ENCODE measurements at places on chromosomes 5 and 9. TPM values are rescaled to one million over a fixed set of nuclear protein-coding genes. Genes with fewer than 3 reads are reported as not detected.

SLC6A7 gene
- not detected for total RNA-seq

PCDHA9 gene
- total RNA-seq = not detected

PTGES gene
- total RNA-seq = 4.4 TPM

LVRN gene
- 0.35 TPM for total RNA-seq

DDX4 gene
- not detected for total RNA-seq

MTAP gene
- total RNA-seq = 15.9 TPM
